ENCODE measurements at places on chromosomes 11 and 22.

- DNase-seq: no peak
Measured at GRCh38 chr11:130932086-130932712, 15.9 kb upstream of the SNX19 start.

DNA sequence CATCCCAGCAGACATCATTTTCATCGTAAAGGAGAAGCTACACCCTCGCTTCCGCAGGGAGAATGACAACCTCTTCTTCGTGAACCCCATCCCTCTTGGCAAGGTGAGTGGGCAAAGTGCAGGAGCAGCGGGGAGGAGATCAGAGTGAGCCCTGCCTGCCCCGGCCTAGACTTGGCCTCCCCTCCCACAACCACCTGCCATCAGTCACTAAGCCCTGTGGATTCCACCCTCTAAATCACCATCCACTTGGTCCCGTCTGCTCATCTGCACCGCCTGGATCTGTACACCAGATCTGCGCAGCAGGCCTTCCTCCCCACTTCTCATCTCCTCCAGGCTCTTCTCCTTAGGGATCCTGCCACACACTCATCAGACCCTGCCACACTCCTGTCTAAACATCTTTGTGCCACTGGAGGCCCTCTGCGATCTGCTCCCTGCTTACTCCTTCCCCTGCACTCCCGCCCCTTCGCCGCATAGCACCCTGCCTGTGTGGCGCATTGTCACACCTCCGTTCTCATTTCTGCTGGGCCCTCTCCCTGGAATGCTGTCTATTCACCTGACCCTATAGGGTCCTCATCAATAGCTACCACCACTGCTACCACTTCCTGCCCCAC is 14.2 kb downstream of the UCP2 start:
- DNase-seq: no peak

DNA sequence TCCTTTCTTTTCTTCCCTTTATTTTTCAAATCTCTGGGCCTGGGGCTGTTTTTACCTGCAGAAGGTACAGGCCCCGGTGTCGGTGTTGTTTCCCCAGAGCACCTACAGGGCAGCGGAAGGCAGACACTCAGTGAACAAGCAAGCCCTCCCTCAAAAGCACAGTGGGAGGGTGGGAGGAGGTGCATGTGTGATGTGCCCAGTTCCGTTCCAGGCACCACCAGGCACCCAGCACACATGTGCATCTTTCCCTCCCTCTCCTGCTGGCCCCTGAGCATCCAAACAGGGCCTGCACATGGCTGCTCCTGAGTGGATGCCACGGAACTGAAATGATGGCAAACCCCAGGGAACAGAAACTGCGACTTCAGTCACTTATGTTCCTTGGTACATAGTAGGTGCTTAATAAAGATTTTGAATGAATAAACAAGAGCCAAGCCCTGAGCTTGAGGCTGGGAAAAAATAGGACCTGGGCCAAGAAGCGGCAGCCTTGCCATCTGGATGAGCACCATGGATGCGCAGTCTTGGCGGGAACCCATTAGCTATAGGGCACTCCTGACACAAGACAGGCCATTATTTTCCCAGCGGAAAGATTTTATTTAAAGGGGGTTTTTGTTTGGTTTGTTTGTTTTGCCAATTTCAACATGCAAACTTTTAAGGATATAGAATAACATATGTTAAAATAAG is 47.8 kb downstream of the ARRB1 start:
- no peak for DNase-seq

DNA sequence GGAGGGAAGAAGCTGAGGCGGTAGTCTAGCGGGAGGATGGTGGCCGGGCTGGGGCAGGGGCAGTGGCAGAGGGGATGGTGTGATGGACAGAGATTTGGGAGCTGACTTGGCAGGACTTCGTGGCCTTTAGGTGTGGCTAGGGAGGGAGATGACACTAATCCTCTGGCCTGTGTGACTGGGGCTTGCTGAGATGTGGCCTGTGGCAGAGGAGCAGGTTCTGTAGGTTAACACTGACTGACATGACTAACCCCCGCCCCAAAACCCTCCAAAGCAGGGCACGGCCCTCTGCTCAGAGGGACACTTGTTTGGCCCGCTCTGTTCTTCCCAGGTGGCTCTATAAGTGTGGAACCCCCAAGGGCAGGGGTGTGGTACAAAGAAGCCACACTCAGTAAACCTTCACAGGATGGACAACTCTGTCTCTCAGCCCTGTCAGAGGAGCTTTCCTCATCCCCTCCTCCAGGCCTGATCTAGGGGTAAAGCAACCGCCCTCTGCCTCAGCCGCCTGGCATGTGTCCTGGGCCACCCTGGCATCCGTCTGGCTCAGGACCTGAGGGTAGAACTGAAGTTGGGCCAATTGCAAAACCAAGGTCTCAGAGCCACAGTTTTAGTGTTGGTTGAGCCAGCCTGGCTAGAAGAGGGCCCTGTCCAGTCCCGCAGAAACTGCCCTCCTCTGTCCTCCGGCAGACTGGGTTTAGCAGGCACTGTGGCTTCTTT is 15.6 kb downstream of the TOM1 start:
- no peak for DNase-seq

DNA sequence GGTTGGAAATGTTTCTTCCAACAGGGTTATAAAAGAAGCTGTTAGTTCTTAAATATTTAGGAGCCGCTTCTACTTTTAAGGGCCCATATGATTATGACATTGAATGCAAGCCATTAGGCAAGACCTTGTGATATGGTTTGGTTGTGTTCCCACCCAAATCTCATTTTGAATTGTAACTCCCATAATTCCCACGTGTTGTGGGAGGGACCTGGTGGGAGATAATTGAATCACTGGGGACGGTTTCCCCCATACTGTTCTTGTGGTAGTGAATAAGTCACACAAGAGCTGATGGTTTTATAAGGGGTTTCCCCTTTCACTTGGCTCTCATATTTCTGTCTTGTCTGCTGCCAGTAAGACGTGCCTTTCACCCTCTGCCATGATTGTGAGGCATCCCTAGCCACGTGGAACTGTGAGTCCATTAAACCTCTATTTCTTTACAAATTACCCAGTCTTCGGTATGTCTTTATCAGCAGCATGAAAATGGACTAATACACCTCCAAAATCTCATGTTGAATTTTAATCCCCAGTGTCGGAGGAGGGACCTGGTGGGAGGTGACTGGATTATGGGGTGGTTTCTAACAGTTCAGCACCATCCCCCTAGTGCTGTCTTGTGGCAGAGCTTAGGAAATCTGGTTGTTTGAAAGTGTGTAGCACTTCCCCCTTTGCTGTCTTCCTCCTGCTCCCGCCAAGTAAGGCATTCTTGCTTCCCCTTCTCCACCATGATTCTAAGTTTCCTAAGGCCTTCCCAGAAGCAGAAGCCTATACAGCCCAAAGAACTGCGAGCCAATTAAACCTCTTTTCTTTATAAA is 4.3 kb downstream of the CD59 start:
- DNase-seq: no peak

DNA sequence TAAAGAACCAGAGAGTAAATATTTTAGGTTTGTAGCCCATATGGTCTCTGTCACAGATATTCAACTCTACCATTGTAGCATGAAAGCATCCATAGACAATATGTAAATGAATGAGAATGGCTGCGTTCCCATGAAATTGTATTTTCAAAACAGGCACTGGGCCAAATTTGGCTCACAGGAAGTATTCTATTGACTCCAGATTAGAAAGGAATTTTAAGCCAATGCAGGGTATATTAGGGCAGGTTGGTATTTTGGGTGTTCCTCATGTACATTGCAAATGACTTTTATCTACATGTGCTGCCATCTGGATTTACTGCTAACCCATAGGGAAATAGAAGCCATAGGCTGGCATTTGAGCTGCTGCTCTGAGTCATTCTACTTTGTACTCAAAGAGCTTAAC is 35.1 kb upstream of the PDGFD start:
- no peak for DNase-seq

DNA sequence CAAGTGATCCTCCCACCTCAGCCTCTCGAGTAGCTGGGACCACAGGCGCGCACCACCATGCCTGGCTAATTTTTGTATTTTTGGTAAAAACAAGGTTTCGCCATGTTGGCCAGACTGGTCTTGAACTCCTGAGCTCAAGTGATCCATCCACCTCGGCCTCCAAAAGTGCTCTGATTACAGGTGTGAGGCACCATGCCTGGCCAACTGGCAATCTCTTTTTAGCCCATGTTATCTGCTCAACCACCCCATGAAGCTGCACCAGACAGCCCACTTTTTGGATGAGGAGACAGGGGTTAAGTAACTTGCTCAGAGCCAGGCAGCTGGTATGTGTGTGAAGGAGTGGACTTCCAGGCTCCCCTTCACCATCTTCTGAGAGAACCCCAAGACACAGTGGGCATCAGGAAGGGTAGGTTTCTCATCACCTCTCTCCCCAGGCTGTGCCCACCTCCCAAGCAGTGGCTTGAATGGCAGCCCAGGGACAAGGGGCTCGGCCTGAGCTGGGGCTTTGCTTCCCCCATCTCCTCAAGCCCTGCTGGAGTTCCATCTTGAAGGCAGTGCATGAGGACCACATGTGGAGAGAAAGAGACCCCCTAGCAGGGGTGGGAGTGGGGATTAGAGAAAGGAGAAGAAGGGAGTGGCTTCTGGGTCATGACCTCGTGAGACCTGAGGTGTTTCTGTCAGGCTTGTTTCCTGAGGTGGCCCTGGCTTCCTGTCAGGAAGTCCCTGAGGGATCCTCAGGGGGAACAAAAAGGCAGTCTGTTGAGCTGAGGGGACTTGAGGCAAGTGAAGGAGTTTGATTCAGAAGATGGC is 87.5 kb upstream of the PARVA start:
- no peak for DNase-seq

DNA sequence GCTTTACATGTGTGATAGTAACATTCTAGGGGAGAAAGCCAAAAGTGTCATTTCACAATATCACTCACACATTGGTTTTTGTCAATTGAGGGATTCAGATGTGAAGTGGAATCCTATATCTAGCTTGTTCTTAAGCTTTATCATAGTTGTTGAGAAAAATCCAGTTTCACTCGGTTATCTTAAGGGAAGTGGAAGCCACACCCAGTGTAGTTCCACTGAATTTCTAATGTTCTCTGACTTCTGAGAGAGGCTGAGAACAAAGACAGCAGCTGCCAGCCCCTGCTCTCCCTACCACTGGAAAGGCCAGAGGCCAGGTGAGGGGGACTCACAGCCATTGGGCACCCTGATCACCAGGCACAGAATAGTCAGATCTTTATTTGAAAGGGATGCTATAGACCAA is 53.7 kb downstream of the THAP12 start:
- no peak for DNase-seq

GRCh38 chr22:49553076-49553475 is 274.6 kb downstream of the BRD1 start:
- DNase-seq: no peak

GRCh38 chr22:49418943-49419342 is 408.7 kb downstream of the BRD1 start:
- no peak for DNase-seq

- no peak for DNase-seq
Measured at GRCh38 chr22:41841085-41841712, 8.3 kb downstream of the SREBF2 start.

DNA sequence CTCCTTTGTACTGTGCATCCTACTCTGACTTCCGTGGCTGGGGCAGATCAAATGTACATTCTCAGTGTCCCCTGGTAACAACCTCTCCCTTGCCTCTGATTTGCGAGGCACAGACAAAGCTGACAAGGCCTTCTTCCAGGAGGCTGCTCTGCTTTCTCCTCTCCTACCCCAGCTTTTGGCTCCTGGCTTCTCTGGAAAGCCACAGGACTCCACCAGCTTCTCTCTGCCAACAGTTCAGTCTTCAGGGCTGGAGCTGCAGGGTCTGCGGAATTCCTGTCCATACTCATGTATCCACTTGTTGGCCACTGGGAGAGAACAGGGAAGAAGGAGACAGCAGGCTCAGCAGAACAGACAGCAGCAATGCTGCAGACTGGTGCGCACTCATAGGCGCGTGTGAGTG is 44.4 kb downstream of the P4HA3 start:
- no peak for DNase-seq

- no peak for DNase-seq
Measured at GRCh38 chr22:24841261-24841660, 35.2 kb downstream of the SGSM1 start.

- no peak for DNase-seq
Measured at GRCh38 chr11:134846328-134847082, 434.5 kb upstream of the B3GAT1 start.

GRCh38 chr11:3050386-3051195 is 6.6 kb downstream of the CARS1 start:
- no peak for DNase-seq

GRCh38 chr11:94972700-94973098 is 657 bp downstream of the CWC15 start:
- no peak for DNase-seq

- DNase-seq: no peak
Measured at GRCh38 chr11:117941976-117942654, 12.9 kb upstream of the TMPRSS13 start.

GRCh38 chr22:48744967-48745841 is 1082.5 kb downstream of the BRD1 start:
- DNase-seq: no peak

DNA sequence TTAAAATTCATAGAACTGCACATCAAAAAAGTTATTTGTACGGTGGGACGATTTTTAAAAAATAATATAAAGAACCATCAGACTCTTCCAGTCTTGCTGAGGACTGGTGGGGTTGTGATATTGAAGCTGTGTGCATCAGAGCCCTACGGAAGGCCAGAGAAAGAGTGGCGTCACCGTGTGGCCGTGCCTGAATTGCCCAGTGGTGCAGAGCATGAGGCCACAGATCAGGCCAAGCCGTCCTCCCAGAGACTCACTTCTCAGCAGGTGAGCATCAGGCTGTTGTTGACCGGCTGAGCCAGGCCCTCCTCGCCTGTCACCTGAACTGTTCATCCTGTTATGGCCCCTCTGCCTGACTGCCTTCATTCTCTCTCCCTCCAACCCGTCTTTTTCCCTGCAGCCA is 1013.9 kb downstream of the TBC1D22A start:
- no peak for DNase-seq

DNA sequence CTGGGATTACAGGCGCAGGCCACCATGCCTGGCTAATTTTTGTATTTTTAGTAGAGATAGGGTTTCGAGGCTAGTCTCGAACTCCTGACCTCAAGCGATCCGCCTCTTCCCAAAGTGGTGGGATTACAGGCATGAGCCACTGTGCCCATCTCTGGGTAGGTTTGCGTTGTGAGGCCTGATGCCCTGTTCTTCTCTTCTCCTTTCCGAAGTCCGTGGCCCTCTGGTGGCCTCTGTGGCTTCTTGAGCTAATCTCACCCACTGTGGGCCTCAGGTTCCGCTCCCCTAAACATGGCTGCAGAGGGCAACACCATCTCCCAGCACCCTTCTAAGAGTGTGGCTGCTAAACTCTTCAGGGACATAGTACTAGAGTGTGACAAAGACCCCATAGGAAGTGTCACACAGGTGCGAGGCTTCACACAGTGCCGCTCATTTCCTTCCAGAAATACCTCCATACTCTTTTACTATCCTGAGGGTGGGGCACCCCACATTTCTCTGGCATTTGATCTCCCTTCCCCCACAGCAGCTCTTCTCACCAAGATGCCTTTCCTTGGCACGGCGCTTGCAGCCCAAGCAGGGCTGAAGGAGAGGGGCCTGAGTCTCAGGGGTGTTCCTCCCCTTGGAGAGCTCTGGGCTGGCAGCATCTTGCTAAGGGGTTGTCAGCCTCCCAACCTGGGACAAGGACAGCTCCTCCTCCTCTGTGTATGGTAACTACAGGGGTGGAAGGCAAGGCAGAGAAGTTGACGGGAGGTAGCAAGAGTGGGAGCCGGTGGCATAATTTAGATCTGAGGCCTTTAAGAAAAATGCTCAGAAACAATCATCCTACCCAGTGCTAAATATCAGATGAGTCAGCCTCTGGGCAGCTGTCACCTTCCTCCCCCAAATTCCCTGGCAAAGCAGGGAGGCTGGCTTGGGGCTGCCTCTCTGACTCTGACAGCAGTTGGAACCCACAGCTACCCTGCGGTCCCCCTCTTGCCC is 6.1 kb downstream of the THY1 start:
- no peak for DNase-seq

GRCh38 chr11:110909336-110909735 is 197.1 kb upstream of the ARHGAP20 start:
- no peak for DNase-seq
